Cerebellum (tissue), 4 donors: ENCODE measurements at places on chromosomes 4 and X. TPM values are rescaled to one million over a fixed set of nuclear protein-coding genes. Genes with fewer than 3 reads are reported as not detected.

Gene SLC9A6
- 65.3 TPM for total RNA-seq

Gene NPY2R
- total RNA-seq: 0.91 TPM

Gene UGT2A1
- total RNA-seq: not detected

Gene FABP2
- not detected for total RNA-seq

Gene HAUS7
- 8.7 TPM for total RNA-seq

Gene PPP2R2C
- 80.5 TPM for total RNA-seq

Gene PNMA6F
- total RNA-seq: 0.36 TPM

Gene XAGE1B
- not detected for total RNA-seq

Gene PYURF
- 55.1 TPM for total RNA-seq

Gene KDR
- total RNA-seq: 17.7 TPM

Gene CCNB3
- total RNA-seq: 0.82 TPM

Gene CCDC158
- total RNA-seq: 4.3 TPM

Gene MMRN1
- 6.2 TPM for total RNA-seq

Gene TCEANC
- 9.0 TPM for total RNA-seq

Gene GDPD2
- total RNA-seq: 7.7 TPM

Gene ATXN3L
- not detected for total RNA-seq

Gene SMIM10L2A
- total RNA-seq: 6.8 TPM

Gene UPF3B
- 5.0 TPM for total RNA-seq

Gene POF1B
- total RNA-seq: 0.09 TPM

Gene CRMP1
- total RNA-seq: 278 TPM

Gene CDX4
- total RNA-seq: not detected

Gene DCAF4L1
- 0.18 TPM for total RNA-seq

Gene RADX
- total RNA-seq: 14.4 TPM

Gene TCEAL5
- 5.0 TPM for total RNA-seq

Gene BST1
- total RNA-seq: 1.2 TPM

Gene NIPAL1
- 3.9 TPM for total RNA-seq

Gene CCNQ
- 9.5 TPM for total RNA-seq

Gene NUP62CL
- 7.8 TPM for total RNA-seq

Gene PRRG3
- total RNA-seq: 6.5 TPM

Gene RHOH
- 0.18 TPM for total RNA-seq

Gene CLDN34
- total RNA-seq: 0.45 TPM

Gene CXorf51A
- not detected for total RNA-seq

Gene CT47B1
- not detected for total RNA-seq

Gene ASMT
- 0.45 TPM for total RNA-seq

Gene TRMT10A
- total RNA-seq: 7.2 TPM

Gene TBX22
- total RNA-seq: 0.18 TPM

Gene CSAG3
- total RNA-seq: not detected

Gene JADE1
- 33.5 TPM for total RNA-seq

Gene MID2
- 21.2 TPM for total RNA-seq

Gene ARHGAP24
- 12.9 TPM for total RNA-seq

Gene HMX1
- 0.18 TPM for total RNA-seq
